ENCODE measurements at places on chromosomes 2 and 18.

GRCh38 chr2:227703280-227703732, 14.5 kb downstream of the SLC19A3 start:
- ATAC-seq, result peak; percentile 74

GRCh38 chr2:44939106-44940048, 2.1 kb upstream of the SIX3 start:
- ATAC-seq, result no peak

DNA sequence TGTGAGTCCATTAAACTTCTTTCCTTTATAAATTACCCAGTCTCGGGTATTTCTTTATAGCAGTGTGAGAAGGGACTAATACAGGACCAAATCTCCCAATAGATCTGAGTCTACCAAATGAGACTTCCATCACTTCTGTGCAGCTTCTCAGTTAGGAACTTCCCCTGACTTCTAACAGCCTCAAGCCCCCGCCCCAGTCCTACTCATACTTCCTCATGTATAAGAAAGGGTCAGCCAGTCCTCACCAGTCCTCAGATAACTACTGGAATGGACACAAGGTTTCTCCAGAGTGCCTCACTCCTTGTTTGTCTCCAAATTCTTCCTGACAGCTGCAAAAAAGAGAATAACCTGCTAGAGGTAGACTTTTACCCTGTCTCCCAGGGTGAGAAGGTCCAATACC, 19.5 kb downstream of the TTC32 start:
- no peak for ATAC-seq

DNA sequence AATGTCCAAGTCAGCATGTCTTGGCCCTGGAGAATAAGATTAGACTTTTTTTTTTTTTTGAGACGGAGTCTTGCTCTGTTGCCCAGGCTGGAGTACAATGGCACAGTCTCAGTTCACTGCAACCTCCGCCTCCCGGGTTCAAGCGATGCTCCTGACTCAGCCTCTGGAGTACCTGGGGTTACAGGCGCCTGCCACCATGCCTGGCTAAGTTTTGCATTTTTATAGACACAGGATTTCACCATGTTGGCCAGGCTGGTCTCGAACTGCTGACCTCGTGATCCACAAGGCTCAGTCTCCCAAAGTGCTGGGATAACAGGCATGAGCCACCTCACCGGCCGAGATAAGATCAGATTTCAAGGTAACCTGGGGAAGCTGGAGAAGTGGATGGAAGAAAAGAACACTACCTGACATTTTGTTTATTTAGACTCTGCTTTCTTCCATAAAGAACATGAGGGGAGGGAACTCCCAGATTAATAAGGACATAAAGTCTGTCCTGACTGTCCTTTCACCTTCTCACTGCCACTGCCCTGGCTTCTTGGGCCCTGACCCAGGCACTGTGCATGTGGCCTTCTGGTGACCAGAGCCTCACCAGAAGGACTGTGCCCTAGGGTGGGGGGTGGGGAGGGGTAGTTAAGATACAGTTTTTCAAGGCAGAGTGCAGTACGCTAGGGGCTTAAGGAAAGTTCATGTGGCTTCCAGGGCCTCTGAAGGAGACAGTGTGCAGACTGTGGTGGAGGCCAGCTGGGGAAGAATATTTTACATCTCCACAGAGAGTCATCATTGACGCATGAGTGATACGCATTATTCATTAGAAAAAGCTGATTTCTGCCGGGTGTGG, 4.8 kb upstream of the IMPA2 start:
- ATAC-seq, result no peak

DNA sequence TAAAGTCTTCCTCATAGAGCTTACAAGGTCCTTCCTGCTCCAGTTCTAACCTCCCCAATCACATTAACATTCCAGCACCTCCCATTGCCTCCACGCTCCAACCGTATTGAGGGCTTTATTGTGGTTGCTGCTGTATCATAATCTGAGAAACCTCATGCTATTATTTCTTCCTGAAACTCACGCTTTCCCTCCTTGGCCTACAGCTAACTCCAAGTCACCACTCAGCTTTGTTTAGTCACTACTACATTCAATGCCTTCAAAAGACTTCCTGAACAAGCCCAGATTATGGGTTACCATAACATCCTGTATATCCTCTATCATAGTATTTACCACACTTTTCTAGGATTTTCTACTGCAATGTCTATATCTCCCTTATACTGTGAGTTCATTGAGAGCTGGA, 230.4 kb downstream of the IKZF2 start:
- ATAC-seq, result peak; percentile 76

DNA sequence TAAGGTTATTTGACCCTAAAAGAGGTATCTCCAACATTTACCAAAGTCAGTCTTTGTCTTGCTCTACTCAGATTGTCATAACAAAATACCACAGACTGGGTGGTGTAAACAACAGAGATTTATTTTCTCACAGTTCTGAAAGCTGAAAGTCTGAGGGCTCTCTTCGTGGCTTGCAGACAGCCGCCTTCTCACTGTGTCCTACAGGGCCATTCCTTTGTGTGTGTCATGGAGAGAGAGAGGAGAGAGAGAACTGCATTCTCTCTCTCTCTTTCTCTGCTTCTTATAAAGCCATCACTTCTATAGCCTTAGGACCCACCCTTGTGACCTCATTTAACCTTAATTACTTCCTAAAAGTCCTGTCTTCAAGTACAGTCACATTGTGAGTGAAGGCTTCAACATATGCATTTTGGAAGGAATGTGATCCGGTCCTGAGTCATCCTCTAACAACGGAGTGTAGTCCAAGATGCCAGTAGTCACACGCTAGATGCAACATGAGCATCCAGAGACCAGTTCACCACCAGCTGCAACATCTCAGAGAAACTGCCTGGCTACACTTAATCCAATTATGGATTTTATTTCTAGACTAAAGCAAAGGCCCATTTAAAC, 130.2 kb downstream of the CD226 start:
- ATAC-seq, result no peak

DNA sequence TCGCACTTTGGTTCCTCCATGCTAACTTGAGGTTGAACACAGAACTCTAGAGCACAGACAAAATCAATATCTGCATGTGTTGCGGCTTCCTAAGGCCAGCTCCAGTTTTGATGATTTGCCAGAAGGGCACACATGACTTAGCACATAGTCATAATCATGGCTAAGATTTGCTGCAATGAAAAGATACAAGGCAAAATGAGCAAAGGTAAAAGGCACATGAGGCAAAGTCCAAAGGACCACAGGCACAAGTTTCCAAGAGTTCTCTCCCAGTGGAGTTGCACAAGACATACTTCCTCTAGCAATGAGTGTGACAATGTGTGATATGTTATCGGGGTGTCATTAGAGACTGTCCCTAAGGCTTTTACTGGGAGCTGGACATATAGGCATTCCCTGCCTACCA, 24.2 kb upstream of the CXXC1 start:
- ATAC-seq, result no peak

- no peak for ATAC-seq
Measured at GRCh38 chr2:121147766-121148165, 137.2 kb downstream of the TFCP2L1 start.

DNA sequence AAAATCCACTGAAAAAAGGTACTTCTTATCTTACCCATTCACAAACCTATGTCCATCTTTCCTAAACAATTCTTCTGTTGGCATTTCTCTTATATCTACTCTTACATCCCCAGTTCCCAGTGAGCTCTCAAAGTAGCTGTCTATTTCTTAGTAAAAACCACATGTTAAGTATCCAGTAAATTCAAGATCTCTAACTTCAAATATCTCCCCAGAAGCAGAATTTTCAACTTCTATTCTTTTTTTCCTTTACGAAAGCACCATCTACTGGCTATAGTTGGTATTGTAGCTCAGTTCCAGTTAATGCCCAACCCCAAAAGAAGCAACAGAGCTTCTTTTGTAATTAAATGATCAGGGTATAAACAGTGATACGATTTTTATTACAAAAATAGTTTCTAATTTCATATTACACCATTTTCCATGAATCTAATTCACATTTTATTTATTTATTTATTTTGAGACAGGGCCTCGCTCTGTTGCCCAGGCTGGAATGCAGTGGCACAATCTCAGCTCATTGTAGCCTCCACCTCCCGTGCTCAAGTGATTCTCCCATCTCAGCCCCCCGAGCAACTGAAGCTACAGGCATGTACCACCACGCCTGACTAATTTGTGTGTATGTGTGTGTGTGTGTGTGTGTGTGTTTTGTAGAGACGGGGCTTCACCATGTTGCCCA, 28.5 kb downstream of the HRH4 start:
- ATAC-seq, result peak; percentile 36

DNA sequence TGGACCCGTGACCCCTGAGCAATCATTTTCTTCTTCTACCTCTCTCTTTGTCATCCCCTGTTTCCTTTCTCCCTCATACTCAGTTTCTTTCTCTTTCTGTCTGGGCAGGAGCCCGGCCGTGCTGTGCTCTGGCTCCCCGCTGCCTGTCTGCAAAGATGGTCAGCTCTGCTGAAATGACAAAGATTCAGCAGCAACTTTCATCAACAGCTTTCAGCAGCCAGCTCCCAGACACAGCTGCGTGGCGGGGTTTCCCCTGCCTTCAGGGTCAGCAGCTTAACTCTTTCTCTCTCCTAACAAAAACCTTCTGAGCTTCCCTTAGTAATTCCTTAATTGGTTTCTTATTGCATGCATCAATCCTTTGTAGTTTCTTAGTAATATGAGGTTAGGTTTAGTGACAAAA, 1234.4 kb downstream of the CNTNAP5 start:
- no peak for ATAC-seq

DNA sequence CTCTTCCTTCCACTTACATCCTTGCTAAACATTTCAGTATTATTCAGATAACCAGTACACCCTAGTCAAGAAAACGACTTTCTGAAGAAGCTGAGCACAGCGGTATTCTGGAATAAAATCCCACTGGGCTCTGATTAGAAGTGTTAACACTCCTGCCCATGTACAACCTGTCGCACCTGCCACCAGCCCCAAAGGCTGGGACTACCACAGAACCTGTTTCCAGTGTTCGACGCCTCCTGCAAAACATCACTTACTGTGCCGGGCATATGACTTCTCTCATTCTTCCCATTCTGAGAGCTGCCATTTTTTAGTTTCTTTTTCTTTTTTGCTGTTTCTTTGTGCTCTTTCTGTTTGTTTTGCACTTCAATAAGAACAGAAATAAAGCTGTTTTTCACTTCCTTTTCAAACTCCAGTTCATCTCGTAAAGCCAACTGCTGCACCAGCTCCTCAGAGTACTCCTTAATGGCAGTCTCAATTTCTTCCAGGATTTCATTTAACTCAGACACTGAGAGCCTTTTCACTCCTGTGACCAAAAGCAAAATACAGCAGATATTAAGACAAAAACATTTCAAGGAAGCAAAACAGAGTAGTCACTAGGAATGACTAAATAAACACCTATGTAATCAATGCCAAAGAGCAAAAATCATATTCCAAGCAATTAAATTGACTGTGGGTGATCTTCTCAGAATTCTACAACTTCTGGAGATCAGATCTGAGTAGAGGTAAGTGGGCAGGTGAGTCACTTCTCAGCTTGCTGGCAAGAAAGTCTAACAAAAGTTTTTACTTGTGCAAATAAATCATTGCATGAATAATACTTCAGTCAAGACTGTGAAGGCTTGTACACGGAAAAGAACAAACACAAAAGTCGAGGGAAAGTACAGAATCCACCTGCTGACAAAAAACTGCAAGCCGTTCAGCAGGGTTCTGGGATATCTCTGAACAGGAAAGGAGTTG, 19.3 kb downstream of the FEZ2 start:
- ATAC-seq, result peak; percentile 83

GRCh38 chr2:64329848-64330247, 124.1 kb upstream of the LGALSL start:
- ATAC-seq, result peak; percentile 58

DNA sequence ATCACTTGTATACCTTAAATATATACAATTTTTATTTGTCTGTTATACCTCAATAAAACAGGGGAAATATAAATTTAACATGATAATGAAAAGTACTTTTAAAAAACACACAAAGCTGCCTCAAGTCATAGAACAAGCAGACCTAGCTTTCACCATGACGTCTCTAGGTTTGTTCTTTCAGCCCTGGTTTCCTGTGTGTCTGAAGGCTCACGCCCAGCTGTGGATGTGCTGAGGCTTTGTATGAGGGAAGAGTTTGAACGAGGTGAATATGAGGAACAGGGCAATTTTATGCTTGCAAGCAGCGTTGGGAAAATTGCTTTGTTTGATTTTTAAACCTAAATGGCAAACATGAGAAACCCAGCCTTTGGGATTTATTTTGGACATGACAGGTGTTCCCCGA, 15.3 kb downstream of the SH3RF3 start:
- ATAC-seq, result no peak

DNA sequence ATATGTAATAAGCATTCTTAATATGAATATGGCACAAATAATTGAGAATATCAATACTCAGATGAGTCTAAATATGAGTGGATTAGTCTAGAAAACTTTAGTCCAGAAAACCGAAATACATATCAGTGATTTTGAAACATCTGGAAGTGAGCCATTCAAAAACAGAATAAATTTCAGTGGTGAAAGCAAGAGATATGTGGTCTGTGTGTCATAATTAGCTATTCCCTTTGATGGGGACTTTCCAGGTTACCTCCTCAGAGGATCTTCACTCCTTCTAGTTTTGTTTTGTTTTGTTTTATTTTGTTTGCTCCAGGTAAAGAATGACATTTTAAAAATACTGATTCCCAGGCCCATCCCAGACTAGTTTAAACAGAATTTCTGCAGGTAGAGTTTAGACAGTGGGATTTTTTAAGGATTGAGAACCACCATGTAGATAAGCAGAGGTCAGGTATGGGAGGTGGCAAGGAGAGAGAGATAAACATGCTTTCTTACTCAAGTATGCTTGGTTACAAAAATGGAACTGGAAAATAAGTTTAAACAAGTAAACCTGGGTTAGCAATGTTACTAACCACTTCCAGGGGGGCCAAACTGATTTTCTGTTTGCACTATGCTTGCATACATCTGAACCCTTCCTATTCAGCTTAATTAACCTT, 70.7 kb downstream of the NABP1 start:
- no peak for ATAC-seq

- ATAC-seq, result no peak
Measured at GRCh38 chr2:164275659-164276058, 345.6 kb downstream of the GRB14 start.

GRCh38 chr2:166381-166780, 97.5 kb downstream of the SH3YL1 start:
- ATAC-seq, result no peak

GRCh38 chr2:172182624-172183023, 79.9 kb upstream of the DLX2 start:
- ATAC-seq, result no peak

- ATAC-seq, result peak; percentile 81
Measured at GRCh38 chr2:96116879-96117533, 635 bp upstream of the ADRA2B start.

- peak; percentile 82 for ATAC-seq
Measured at GRCh38 chr2:111667542-111668273, 216.3 kb downstream of the ANAPC1 start.

DNA sequence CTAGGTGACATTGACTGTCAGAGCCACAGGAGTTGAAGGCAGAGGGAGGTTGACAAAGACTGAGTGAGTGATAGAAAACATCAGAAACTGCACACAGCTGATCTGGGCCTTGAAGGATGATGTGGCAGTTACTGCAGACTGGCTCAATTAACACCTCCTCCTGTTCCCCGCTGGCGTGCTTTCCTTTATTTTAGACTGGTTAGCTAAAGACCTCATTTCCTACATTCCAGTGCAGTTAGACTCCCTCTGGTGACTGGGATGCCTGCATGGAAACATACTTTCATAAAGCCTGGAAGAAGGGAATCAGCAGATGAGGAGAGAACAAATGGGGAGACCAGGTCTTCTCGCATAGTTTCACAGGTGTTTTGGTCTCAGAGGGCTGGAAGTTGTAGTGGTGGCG, 7.1 kb downstream of the TPGS2 start:
- no peak for ATAC-seq

GRCh38 chr2:237352279-237352845, 61.6 kb downstream of the COL6A3 start:
- ATAC-seq, result no peak

- ATAC-seq, result peak; percentile 84
Measured at GRCh38 chr2:102698369-102699111, 63.3 kb upstream of the TMEM182 start.

Measured in esophagus mucosa (tissue), 1 donor.